Gastroesophageal sphincter (tissue), 4 donors: ENCODE measurements at places on chromosomes 11 and 22.

- ATAC-seq: no peak
Observed at GRCh38 chr11:120343429-120343828, 7.2 kb downstream of the ARHGEF12 start.

- ATAC-seq: no peak
Observed at GRCh38 chr11:57335023-57335342, 709 bp downstream of the SSRP1 start.

GRCh38 chr11:114562166-114562916 is 2.7 kb upstream of the NXPE1 start:
- ATAC-seq: no peak

DNA sequence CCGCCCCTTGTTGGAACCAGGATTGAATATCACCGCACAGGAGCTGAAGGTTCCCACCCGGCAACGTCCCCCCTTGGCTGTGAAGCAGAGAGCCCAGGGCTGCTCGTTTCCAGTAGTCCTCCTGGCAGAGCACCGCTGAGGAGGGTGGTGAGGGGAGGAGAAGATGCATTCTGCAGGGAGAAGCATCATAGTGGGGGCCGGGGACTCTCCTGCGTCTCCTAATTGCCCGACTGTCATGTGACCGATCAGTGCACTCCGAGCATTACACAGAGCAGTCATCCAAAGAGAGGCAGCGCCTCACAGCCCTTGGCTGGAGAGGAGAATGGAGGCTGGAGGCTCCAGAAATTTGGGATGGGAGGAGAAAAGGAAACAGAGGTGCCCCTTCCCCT is 85.0 kb upstream of the SEPTIN5 start:
- no peak for ATAC-seq

GRCh38 chr11:4095509-4096230 is 1.1 kb downstream of the RRM1 start:
- ATAC-seq: peak; percentile 25

DNA sequence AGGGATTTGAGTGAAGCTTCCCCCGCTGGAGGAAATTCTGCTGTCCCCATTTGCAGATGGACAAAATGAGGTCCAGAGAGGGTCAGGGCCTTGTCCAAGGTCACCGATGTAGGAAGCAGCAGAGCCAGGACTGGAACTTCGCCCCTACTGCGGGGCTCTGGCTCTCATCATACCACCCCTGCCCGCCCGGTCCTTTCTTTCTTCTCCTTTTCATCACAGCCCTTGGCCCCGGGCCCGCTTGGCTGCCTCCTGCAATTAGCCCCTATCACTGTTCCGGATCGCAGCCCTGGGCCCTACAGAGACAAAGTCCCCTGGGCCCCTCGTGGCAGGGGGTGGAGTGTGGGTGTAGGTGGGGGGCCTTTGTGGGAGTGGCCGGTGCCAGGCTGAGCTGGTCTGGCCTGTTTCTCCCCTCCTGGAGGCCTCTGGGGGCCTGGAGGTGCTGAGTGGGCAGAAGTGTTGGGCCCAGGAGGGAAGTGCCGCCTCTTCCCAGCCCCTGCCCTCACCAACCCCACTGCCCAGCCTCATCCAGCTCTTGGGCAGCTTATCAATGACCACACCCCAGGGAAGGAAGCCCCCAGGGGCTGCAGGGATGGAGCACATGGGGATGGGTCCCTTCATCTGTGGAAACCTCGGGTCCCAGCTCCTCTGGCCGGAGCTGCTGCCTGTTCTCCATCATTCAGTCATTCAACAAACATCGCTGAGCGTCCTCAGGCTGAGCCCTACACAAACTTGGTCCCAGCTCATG is 3.4 kb downstream of the EMID1 start:
- ATAC-seq: no peak

- no peak for ATAC-seq
Observed at GRCh38 chr22:36562261-36562835, 33.4 kb upstream of the EIF3D start.

GRCh38 chr11:124842305-124842704 is 22.9 kb upstream of the ROBO3 start:
- no peak for ATAC-seq

DNA sequence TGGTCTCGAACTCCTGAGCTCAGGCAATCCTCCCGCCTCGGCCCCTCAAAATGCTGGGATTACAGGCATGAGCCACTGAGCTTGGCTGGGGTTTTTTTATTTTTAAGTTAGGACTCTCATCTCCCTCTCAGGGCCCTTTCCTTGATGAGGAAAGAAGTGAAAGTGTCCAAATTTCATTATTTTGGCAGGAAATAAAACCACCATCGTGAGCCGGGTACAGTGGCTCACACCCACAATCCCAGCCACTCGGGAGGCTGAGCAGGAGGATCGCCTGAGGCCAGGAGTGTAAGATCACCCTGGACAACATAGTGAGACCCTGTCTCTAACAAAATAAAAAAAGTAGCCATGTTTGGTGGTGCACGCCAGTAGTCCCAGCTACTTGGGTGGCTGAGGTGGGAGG is 99.4 kb downstream of the FBXO7 start:
- ATAC-seq: peak; percentile 65

DNA sequence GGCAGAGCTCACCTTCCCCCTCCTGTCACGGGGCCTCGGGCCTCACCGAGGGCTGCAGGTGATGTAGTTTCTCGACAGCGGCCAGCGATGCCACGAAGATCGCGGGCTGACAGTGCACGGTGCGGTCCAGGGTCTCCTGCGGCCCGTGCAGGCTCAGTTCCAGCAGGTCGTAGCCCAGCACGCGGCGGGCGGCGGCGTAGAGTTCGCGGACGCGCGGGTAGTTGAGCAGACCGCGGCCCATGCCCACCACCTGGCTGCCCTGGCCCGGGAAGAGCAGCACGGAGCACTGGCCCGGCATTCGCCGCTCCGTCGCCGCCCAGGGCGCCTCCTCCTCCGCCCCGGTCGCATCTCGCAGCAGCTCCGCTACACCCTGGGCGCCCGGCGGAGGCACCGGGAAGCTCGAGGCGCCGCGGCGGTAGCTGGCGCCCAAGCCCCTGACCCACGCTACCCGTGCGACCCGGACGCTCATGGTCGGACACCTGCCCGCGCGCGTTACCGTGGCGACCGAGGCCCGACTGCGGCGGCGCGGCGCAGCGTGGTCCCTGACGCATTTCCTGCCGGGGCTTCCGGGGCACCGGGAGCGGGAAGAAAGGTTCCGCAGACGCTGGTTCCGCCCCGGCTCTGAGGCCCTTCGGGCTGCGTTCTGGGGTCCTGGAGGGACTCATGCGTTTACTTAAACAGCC is at the start of gene MCAT:
Gene MCAT (minus strand): TSS at position 519 of the 683 bp plus-strand sequence. CDS start 50 bp downstream, at position 469.
- peak; percentile 96 for ATAC-seq

DNA sequence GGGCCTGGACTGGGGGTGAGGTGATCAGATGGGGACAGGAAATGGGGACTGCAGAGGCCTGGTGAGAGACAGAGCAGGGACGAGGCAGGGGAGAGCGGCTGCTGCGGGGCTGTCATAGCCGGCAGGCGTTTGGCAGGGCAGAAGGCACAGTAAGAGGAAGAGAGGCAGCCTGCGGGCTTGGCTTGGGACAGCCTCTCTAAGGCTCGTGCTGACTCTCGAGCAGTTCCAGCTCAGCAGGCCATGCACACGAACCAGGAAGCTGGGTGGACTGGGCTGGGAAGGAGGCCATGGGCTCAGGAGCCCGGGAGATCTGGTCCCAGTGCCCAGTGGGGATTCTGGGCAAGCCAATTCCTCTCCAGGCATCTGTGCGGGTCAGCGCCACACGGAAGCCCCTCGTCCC is 19.6 kb upstream of the EIF3D start:
- no peak for ATAC-seq

DNA sequence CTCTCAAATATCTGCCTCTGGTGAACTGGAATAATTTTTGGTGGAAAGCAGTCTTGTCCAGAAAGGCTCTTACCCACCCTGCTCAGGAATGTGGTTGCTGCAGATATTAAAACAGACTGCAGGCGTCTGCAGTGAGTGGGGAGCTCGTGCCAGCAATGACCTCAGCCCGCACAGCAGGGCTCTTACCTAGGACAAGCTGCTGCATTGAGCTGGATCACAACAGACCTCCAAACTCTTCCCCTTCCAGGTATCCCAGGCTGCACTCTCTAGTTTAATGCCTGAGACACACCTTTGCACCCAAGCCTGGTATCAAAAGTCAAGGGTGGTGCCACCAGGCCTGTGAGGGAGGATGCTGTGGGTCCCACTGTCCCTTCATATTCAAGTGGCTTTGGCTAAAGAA is 69.7 kb upstream of the CDON start:
- ATAC-seq: peak; percentile 39

- ATAC-seq: no peak
Observed at GRCh38 chr11:104925850-104926249, 27.6 kb upstream of the CASP12 start.

DNA sequence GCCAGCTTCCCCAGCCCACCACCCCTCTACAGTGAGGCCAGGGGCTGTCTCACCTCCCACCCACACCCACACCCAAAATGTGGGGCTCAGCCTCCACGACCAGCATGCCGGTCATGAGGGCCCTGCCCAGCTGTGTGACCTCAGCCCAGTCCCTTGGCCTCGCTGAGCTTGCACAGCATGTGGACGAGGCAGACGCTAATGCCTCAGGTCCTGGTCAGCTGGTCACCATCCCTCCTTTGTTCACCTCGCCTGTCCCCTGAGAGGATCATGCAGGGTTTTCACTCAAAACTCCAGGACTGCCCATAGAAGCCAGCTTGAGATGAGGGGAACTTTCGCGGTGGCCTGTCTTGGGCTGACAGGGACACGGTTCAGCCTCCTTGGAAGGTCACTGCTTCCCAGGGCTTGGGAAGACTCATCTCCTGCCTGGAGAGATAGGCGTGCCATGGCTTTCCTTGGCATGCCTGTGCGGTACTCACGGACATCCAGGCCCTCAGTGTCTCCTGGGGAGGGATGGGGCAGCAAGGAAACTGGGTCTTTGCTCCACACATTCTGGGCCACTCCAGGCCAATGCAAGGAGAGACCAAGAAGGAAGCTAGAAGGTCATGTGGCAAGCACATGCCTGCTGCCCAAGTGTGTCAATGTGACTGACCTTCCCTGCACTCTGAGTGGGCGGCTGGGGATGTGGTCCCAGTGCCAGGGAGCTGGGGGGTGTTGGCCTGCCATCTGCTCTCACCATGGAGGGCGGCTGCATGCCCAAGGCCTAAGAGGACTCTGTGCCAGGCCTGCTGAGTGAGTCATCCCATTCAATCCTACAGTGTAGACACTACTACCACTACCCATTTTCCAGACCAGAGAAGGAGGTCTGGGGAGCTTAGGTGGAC is 3.2 kb upstream of the RTN4R start:
- no peak for ATAC-seq
